Lung microvascular endothelial cell (primary cell): ENCODE measurements at places on chromosomes 5 and 9. TPM values are rescaled to one million over a fixed set of nuclear protein-coding genes. Genes with fewer than 3 reads are reported as not detected.
A peak's percentile ranks its signal among the peaks of the same experiment; 100 is the strongest.

DNA sequence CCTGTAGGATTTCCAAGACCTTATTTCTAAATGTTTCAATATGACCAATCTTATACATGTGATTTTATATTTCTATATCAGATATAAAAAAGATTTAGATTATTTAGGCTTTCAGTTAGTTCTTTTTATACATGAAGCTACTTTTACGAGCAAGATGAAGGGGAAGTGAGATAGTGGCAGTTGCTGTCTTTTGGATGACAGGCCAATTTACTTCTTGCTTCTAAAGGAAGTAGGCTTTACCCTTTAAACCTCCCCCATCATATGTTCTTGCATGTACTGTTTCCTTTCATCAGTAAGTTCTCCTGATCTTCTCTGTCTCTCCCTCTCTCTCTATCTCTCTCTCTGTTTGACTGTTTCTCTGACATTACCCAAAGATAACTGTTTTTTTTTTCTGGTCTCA, 4.0 kb upstream of the TYRP1 start:
- DNase-seq = no peak

GRCh38 chr5:124824637-124825158, 78.3 kb upstream of the ZNF608 start:
- peak; percentile 20 for DNase-seq

GRCh38 chr9:36258208-36258995, at the start of gene GNE:
Gene GNE (minus strand): TSS chr9:36258448. CDS start chr9:36249355, 9,093 bp downstream.
- peak; percentile 95 for DNase-seq

DNA sequence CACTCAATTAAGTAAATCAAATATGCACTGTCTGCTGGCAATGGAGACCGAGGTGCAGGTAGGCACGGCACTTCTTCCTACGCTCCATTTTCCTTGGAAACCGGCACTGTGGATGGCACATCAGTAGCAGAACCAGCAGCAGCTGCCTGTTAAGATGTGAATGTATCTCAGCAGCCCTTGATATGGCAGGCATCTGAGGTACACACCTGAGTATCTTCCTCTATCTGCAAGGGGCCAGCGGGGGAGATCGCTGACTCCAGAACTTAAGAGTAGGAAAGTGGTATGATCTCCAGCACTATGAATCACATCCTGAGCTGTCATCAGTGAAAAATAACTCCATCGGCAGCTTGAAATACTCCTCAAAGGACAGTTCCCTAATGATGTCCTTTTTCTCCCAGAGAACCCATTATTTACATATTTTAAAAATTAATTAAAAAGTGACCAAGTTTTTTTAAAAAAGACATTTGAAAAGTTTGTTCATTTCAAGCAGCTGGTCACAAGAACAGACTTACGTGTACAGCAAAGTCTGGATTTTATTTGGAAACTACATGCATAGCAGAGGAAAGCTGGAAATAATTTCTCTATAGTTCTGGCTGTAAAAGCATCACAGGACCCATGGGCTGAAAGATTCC, 97.1 kb downstream of the ADAMTS12 start:
- DNase-seq = no peak

DNA sequence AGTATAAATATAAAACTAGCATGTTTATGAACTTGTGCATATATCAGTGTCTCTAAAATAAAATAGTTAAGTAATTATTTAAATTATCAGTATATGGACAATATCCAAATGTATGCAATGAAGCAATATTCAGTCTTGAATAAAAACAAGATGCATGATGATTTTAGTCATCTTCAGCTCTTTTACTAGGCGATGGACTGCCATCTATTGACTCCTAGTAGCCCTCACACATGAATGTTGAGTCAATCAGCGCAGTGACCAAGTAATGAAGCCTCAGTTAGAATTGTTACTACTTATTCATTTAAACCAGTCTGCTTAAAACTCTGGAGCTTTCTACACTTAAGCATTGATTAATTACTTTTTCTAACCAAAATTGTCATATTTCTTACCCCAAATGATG, 92.9 kb upstream of the GRHPR start:
- peak; percentile 41 for DNase-seq

Gene CCDC180
- 0.44 and 1.6 TPM in 2 replicates for total RNA-seq

Gene COL5A1
- 2.8 and 8.3 TPM in 2 replicates for total RNA-seq

Gene IL5
- total RNA-seq = not detected in 2 replicates

DNA sequence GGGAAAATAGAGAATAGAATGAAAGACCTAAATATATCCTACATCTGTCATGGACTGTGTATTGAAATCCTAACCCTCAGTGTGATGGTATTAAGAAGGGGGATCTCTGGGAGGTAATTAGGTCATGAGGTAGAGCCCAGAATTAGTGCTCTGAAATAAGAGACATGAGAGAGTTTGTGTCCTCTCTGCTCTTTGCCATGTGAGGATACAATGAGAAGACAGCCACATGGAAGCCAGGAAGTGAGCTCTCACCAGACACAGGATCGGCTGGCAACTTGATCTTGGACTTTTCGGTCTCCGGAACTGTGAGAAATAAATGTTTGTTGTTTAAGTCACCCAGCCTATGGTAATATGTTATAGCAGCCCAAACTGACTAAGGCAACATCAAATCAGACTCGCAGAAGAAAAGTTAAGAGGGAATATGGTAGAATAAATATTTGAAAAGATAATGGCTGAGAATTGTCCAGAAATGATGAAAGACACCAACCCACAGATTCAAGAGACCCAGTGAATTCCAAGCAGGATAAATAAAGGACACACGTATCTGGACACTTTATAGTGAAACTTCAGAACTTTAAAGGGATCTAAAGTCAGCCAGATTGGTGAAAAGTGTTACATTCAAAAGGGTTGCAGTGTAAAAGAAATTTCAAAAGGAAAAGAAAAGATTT, 12.7 kb upstream of the SLC36A1 start:
- no peak for DNase-seq

- DNase-seq = peak; percentile 73
Observed at GRCh38 chr9:89477811-89478630, 19.9 kb downstream of the SEMA4D start.

Gene FCN1
- total RNA-seq = not detected in 2 replicates

GRCh38 chr9:79334711-79335110, 237.1 kb upstream of the TLE4 start:
- DNase-seq = no peak

GRCh38 chr9:74960561-74960960, 7.8 kb upstream of the C9orf40 start:
- DNase-seq = no peak

Gene COL15A1
- under 0.01 TPM in 1 of 2 replicates, not detected in the other for total RNA-seq

- DNase-seq = no peak
Observed at GRCh38 chr9:82923912-82924605, 138.9 kb downstream of the RASEF start.

DNA sequence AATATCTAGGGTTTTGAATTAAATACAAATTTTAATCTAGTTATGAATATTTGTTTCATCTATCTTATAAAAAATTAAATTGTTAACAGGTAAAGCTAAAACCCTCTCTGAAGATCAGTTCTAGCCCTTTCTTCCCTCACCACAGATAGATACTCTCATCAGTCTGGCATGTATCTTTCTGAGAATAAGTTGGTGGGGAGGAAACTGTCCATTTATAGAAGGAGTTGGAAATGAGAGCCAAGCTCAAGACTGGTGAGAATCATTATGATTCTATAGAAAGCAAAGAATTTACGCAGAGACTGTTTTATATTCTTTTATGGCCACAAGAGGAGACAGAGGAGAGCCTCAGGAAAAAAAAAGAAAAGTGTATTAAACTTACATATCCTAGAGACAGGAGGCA, 59.0 kb downstream of the STARD4 start:
- no peak for DNase-seq

- DNase-seq = no peak
Observed at GRCh38 chr5:132234684-132235062, 7.0 kb upstream of the P4HA2 start.

Gene HAVCR1
- total RNA-seq = not detected in 2 replicates

- peak; percentile 3 for DNase-seq
Observed at GRCh38 chr5:43432486-43433375, 20.5 kb upstream of the CCL28 start.

Gene TIMD4
- total RNA-seq = not detected in 2 replicates

GRCh38 chr5:132480042-132480441, 10.5 kb downstream of the IRF1 start:
- DNase-seq = no peak

GRCh38 chr9:132712753-132713152, 42.5 kb downstream of the GTF3C4 start:
- DNase-seq = no peak

DNA sequence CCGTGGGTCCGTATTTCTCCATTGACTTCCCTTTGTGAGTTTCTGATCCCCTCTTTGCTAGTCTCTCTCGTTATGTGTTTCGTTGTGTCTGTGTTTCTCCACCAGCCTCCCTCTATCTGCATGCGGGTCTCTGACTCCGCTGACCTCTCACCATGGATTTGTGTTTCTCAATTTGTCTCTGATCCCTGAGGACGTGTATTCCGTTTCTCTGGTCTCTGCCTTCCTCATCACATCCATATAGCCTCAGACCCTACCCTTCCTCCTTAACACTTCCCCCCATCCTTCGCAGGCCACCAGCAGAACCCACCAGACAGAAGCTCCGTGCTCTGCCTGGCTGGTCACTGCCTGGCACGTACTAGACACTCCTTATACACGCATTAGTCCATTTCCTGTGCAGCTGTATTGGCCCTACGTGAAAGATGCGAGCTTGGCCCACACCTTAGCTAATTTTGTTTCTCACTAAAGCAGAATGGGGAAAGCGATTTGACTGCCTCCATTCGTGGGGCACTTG, 631 bp downstream of the B4GALT7 start:
- DNase-seq = peak; percentile 63

DNA sequence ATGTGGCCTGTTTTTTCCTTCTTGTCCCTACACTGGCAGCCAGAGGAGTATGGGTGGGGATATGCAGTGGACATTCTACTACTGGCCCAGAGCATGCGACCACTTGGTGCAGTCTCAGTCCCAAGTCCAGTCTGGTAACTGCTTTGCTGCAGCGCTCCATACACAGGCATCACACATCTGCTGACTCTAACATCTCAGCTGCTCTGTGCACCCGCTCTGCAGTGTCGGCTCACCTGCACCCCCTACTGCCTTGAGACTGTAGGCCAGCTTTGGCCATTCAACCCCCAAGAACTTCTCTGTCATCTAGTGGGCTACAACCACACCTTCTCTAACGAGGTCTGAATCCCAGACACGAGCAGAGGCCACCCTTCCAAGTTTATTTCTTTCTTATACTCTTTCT, 46.4 kb upstream of the SLCO6A1 start:
- DNase-seq = peak; percentile 12

- no peak for DNase-seq
Observed at GRCh38 chr9:8895106-8895860, 1095.7 kb upstream of the DMAC1 start.

Gene NIPAL4
- not detected in 2 replicates for total RNA-seq

DNA sequence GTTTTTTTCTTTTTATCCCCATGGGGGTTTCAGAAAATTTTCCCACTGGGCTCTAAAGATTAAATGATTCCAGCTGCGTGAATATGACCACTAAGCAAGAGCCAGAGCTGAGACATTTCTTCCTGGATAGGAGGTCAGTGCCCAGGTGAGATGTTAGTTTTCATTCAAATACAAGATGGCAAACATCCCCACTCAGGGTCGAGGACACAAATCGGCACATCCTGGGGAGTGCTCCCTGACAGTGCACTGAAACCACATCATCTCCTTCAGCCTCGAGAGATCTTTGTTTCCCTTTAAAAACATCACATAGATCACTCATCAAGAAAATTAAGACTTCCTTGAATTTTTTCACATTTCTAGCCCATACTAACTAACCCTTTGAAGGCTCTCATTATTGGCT, 273.2 kb upstream of the PANK3 start:
- DNase-seq = no peak

GRCh38 chr5:131854134-131854533, 57.3 kb upstream of the FNIP1 start:
- DNase-seq = no peak

Gene SPATA31D4
- not detected in 2 replicates for total RNA-seq

GRCh38 chr9:4305065-4305985, 5.5 kb upstream of the GLIS3 start:
- DNase-seq = no peak

DNA sequence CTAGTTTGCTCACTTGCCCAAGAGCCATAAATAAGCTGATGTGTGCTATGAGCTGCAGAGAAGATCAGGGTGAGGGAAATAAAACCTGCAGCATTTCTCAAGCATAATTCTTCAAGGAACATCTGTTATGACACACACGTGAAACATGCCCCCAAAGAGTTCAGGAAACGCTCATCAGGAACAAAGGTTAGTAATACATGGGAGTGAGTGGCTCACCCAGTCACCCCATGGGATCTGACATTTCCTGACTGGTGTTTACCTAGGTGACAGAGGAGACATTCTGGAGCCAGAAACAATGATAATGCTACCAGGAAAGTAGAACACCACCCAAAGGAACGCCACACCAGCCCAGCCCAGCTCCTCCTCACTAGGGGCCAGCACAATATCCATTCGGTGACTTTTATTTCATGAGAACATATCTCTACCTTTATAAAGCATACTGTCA, 66.0 kb downstream of the FRMD3 start:
- DNase-seq = peak; percentile 82

Gene HTR4
- total RNA-seq = not detected in 2 replicates

Gene LMX1B
- not detected in 2 replicates for total RNA-seq

DNA sequence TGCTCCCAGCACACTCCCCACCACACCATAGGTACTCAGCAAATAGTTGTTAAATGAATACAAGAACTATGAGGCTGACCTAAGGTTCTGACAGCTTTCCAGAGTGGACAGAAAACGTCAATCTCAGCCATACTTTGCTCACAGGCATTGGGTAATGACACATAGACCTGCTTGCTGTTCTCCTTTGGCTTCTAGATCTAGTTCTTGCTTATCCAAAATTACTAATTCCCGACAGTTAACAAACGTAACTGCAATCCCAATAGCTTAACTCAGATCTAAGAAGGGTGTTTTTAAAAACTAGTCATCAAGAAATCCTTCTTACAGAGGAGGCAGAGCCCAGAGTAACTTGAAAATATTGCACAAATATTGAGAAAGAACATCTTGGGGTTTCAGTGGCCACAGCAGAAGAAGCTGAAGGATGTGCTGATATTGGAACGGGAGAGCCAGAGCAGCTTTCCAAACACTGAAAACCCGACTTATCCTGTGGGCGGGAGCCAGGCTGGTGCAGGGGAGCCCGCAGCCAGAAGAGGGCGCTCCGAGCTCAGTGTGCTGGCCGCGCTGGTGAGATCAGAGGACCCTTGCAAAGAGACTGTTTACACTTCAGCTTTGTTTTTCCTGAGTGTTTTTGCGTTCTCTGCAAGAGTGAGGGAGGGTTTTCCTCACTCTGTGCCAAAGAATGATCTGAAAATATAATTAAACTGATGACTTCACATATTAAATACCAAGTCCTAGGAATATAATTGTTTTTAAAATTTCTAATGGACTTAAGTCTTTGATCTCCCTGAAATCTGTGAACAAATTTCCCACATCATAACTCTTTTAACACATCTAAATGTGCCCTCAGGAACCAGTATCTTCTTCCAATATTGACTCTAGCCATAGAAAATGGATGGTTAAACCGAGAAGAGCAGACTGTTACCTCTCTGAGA, 30.3 kb downstream of the FGF1 start:
- peak; percentile 74 for DNase-seq
